Spleen (tissue), 13 donors: ENCODE measurements at places on chromosomes 3 and 15. TPM values are rescaled to one million over a fixed set of nuclear protein-coding genes. Genes with fewer than 3 reads are reported as not detected.

DNA sequence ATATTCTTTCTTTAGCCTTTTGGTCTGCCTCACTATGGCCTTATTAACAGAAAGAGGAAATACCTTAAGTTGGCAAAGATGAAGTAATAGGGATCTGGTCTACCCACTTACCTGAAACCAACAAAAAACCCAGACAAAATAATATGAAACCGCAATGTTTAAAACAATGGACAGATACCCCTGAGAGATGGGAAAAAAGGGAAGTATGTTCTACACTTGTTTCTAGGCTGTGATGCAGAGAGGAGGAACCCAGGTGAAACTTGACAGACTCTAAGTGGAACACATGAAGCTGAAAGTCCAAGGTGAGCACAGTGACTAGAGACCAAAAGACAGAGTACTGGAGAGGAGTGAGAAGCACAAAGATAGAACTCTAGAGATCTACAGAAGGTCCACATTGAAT lies 78.4 kb downstream of the NR2E3 start:
- H3K27ac ChIP-seq = no peak overlapping the region
- peaks cover 60% of the 10 kb centered on the region for H3K36me3 ChIP-seq
- no peaks in the 10 kb centered on the region for H3K27me3 ChIP-seq
- no peak for DNase-seq

NTRK3 gene
- 2.4 TPM for polyA plus RNA-seq

- H3K36me3 ChIP-seq = no peaks in the 10 kb centered on the region
- DNase-seq = no peak
- H3K27me3 ChIP-seq = no peaks in the 10 kb centered on the region
- no peak overlapping the region for H3K27ac ChIP-seq
- H3K4me3 ChIP-seq = no peak overlapping the region
- peaks cover 82% of the 10 kb centered on the region for H3K4me1 ChIP-seq
These were observed 44.6 kb downstream of the PLCL2 start for GRCh38 chr3:16929311-16929710.

- H3K4me3 ChIP-seq = no peak overlapping the region
- H3K27ac ChIP-seq = no peak overlapping the region
- H3K36me3 ChIP-seq = no peaks in the 10 kb centered on the region
- peak; percentile 93 for DNase-seq
- peaks cover 24% of the 10 kb centered on the region for H3K4me1 ChIP-seq
These were observed 4.5 kb upstream of the RFT1 start for GRCh38 chr3:53134631-53135232.

SLCO2A1 gene
- polyA plus RNA-seq = 5.4 TPM
